ENCODE measurements at places on chromosomes 3 and 15. TPM values are rescaled to one million over a fixed set of nuclear protein-coding genes. Genes with fewer than 3 reads are reported as not detected.

DNA sequence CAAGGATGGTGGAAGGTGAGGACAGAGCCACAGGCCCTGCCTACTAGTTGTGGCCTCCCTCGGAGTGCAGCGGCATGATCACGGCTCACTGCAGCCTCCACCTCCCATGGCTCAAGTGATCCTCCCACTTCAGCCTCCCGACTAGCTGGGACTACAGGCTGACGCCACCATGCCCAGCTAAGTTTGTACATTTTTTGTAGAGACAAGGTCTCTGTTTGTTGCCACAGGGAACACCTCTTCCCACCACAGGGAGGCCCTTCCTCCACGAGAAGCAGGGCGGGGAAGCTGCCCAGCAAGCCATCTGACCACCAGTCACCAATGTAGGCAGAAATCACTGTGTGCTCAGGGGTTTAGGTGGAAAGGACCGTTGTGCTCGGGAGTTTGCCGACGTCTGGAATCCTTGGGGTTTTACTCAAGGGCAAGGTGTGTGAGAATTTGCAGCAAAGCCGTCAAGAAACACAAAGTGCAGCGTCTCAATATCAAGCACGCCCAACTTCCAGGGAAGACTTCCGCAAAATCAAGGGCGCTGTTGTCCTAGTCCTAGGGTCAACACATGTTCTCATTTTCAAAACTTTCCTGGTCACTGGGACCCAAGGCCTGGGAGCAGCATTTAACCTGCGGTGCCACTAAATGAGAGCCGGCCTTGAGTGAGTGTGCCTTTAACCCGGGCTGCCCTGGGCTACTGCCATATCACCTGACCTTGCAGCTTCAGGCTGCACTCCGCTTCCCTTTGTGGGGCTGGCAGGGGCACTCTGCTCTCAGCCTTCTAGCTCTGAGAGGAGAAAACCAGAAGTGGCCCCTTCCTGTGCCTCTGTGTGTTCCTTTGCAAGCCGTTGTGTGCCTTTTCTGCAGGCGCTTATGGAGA, 65.7 kb downstream of the SLC12A8 start:
- H3K4me3 ChIP-seq: no peak overlapping the region
- peaks cover 13% of the 10 kb centered on the region for H3K4me1 ChIP-seq
- DNase-seq: no peak
- no peaks in the 10 kb centered on the region for H3K27me3 ChIP-seq

DNA sequence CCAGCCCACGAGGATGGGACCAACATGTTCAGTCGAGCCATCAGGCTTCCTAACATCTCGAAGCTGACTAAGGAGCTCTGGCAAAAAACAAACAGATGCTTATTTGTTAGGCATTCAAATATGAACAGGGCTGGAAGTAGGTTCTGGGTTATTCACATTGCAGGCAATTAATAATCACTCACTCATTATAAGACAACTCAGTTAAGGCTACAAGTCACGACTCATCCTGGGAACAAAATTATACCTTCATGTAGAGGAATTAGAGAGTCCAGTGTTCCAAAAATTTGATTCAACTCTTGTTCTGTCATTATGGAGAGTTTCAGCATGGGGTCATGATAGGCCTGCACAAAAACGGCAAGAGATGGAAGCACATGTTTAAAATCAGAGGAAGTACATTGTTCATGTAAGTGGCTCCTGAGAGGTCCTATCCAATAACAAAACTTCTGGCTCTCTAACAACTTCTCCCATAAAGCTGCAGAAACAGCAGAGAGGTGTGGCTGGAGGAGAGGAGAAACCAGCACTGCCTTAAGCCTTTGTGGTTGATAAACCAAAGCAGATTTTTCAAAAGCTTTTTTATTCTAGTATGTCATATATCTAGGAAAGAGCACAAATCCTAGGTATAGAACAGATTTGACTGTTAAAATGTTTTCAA, 50.6 kb downstream of the ARHGEF3 start:
- no peaks in the 10 kb centered on the region for H3K27me3 ChIP-seq
- peaks cover 26% of the 10 kb centered on the region for H3K4me1 ChIP-seq
- no peak for DNase-seq
- H3K4me3 ChIP-seq: no peak overlapping the region
- peak overlapping the region; percentile 97 for H3K27ac ChIP-seq

DNA sequence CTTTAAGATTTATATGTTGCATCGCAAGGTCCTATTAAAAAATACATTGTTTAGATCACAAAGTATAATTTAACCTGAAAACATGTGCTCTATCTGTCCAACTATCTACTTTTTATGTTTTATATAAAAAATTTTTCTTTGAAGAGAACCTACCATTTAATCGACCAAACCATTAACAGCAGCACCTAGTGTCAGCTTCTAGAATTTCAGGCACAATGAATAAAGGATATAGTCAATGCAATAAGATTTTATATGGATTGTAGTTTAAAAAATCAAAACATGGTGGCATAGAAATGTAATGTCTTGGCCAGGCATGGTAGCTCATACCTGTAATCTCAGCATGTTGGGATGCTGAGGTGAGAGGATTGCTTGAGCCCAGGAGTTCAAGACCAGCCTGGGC, 313.7 kb downstream of the GAP43 start:
- H3K27me3 ChIP-seq: peaks cover 7% of the 10 kb centered on the region
- no peak for DNase-seq
- H3K36me3 ChIP-seq: no peaks in the 10 kb centered on the region
- H3K27ac ChIP-seq: no peak overlapping the region
- H3K4me3 ChIP-seq: no peak overlapping the region

DNA sequence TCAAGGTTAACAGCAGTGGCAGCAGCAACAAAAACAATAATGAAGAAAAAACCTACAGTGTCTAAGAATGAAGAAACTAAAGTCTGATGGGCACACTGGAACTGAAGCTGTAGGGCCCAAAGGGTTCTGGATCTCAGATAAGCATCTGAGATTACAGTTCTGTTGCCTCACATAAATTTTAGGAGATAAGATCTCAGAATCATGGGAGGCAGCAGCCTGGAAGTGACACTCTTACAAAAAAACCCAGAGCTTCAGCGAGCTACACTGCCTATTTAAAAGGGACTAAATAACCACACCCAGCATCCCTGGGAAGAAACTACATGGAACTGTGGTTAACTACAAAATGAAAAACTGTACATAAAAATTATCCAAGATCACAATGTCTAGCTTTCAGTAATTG, 61.2 kb downstream of the PLD1 start:
- no peak overlapping the region for H3K4me3 ChIP-seq
- no peak for DNase-seq

- H3K4me3 ChIP-seq: no peak overlapping the region
- peaks cover 15% of the 10 kb centered on the region for H3K4me1 ChIP-seq
- H3K36me3 ChIP-seq: no peaks in the 10 kb centered on the region
- H3K27ac ChIP-seq: no peak overlapping the region
- no peak for DNase-seq
- peaks cover 5% of the 10 kb centered on the region for H3K27me3 ChIP-seq
Observed at GRCh38 chr15:98728082-98728810, 79.9 kb downstream of the IGF1R start.

DNA sequence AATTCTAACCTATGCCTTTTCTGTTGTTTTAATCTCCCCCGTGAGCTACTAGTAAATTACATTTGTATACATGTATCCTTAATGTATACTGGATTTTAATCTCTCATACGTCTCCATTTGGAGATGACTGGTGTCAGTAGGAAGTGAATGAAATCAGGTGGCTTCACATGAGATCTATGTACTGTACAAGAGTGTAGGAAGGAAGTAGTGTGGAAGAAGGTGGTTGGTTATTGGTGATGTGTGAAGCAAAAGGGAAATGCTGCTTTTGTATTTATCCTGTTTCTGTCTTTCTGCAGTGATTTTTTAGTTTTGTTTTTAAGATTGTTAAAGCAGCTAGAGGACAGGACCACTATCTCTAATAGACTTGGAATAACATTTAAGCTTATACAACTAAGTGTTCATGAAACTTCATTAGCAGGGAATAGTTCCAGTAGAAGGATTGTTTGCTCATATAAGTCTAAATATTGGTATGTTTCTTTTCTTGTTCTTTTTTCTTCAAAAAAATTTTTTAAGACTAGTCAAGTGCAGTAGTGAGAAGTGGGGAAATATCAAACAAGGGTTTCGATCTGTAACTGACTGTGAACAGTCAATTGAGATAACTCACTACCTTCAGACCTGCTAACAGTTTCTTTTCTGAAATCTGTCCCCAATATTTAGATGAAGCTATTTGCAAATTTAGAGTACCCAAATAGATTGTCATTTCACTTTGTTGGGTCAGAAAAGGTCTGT, 15.3 kb downstream of the SNX1 start:
- H3K4me3 ChIP-seq: peak overlapping the region; percentile 68
- no peaks in the 10 kb centered on the region for H3K27me3 ChIP-seq
- no peak for DNase-seq
- H3K27ac ChIP-seq: peak overlapping the region; percentile 69

GRCh38 chr3:16728770-16729745, 123.8 kb upstream of the DAZL start:
- DNase-seq: no peak
- no peaks in the 10 kb centered on the region for H3K4me1 ChIP-seq
- H3K27ac ChIP-seq: no peak overlapping the region
- H3K27me3 ChIP-seq: no peaks in the 10 kb centered on the region

- no peak overlapping the region for H3K4me3 ChIP-seq
- DNase-seq: no peak
- H3K27ac ChIP-seq: no peak overlapping the region
- H3K36me3 ChIP-seq: peaks cover 3% of the 10 kb centered on the region
- peaks cover 18% of the 10 kb centered on the region for H3K27me3 ChIP-seq
Observed at GRCh38 chr3:110562621-110563020, 509.0 kb upstream of the NECTIN3 start.

- peaks cover 10% of the 10 kb centered on the region for H3K36me3 ChIP-seq
- H3K27ac ChIP-seq: no peak overlapping the region
- H3K4me3 ChIP-seq: no peak overlapping the region
- H3K4me1 ChIP-seq: peaks cover 5% of the 10 kb centered on the region
- H3K27me3 ChIP-seq: no peaks in the 10 kb centered on the region
Observed at GRCh38 chr3:100740207-100740606, 30.9 kb downstream of the TFG start.

GRCh38 chr3:194861375-194861774, 175.7 kb downstream of the FAM43A start:
- H3K27ac ChIP-seq: no peak overlapping the region
- H3K36me3 ChIP-seq: peaks cover 3% of the 10 kb centered on the region
- no peaks in the 10 kb centered on the region for H3K4me1 ChIP-seq
- H3K27me3 ChIP-seq: peaks cover 42% of the 10 kb centered on the region
- DNase-seq: no peak

DNA sequence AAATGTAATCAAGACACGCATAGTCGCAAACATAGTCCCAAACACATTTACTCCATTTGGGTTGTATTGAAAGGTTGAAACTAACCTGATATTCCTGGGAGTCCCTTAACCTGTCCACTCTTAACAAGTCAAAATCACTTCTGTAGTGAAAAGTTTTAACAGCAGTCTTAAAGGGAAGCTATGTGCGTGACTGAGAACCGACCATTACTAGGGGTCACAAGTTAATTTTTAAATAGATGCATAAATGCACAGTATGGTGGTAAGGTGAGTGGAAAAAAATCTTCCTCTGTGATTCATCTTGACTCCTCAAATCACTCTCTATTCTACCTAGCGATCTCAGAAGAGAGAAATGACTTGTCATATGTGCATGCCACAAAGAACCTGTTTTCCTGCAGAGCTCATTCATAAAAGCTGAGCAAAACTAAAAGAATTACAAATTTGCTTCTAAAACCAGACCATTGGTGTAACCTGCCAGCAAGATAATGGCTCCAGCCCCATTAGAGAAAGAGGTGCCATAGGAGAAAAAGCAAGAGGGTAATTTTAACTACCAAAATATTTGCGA, 4.8 kb downstream of the GPR15 start:
- H3K36me3 ChIP-seq: no peaks in the 10 kb centered on the region
- DNase-seq: no peak
- peak overlapping the region; percentile 75 for H3K4me3 ChIP-seq
- H3K27me3 ChIP-seq: no peaks in the 10 kb centered on the region
- H3K4me1 ChIP-seq: peaks cover 11% of the 10 kb centered on the region

- no peak overlapping the region for H3K4me3 ChIP-seq
- peaks cover 7% of the 10 kb centered on the region for H3K4me1 ChIP-seq
- no peak for DNase-seq
- peaks cover 3% of the 10 kb centered on the region for H3K36me3 ChIP-seq
- no peak overlapping the region for H3K27ac ChIP-seq
Observed at GRCh38 chr15:78418686-78419085, 19.3 kb upstream of the IREB2 start.

GRCh38 chr3:71281280-71281679, 302.2 kb downstream of the FOXP1 start:
- DNase-seq: no peak
- no peaks in the 10 kb centered on the region for H3K36me3 ChIP-seq
- no peak overlapping the region for H3K4me3 ChIP-seq
- H3K27ac ChIP-seq: no peak overlapping the region

- no peaks in the 10 kb centered on the region for H3K27me3 ChIP-seq
- H3K27ac ChIP-seq: peak overlapping the region; percentile 93
- no peak overlapping the region for H3K4me3 ChIP-seq
- peaks cover 16% of the 10 kb centered on the region for H3K4me1 ChIP-seq
Observed at GRCh38 chr3:9450991-9451390, 53.6 kb downstream of the SETD5 start.

DNA sequence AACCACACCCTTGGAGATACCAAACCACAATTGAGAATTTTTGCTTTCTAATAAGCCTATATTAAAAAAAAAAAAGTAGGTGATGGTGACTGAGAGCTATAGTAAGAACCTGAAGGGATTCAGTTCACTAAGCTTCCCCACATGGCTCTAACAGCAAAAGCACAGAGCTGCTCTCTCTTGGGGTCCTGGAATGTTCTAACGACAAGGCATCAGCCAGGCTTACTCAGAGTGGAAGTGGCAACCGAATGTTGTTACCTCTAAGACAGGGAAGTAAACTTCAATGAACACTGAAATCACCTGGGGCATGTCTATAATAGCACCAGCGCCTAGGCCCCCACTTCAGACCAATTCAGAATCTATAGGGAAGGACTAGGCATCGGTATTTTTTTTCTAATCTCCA, 397.7 kb downstream of the MAGI1 start:
- H3K4me1 ChIP-seq: no peaks in the 10 kb centered on the region
- no peak overlapping the region for H3K27ac ChIP-seq
- no peaks in the 10 kb centered on the region for H3K27me3 ChIP-seq
- H3K36me3 ChIP-seq: no peaks in the 10 kb centered on the region

DNA sequence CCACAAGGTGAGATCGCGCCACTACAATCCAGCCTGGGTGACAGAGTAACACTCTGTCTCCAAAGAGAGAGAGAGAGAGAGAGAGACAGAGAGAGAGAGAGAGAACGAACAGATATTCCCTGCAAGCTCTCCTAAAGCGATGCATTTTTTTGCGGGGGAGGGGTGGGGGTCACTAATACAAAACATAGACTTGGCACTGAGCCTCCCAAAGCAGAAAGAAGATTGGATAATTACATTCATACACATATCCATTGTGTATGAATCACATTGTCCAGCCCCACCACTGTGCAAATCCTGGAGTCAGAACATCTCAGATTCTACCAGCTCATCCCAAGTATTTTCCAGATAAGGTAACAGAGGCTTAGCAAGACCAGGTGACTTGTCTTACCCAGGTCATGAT, 459.9 kb downstream of the MAGI1 start:
- no peaks in the 10 kb centered on the region for H3K27me3 ChIP-seq
- DNase-seq: no peak
- no peaks in the 10 kb centered on the region for H3K4me1 ChIP-seq
- H3K36me3 ChIP-seq: no peaks in the 10 kb centered on the region
- H3K27ac ChIP-seq: no peak overlapping the region
- no peak overlapping the region for H3K4me3 ChIP-seq

The ROPN1B gene
- not detected for total RNA-seq

The SPG11 gene
- total RNA-seq: 76.4 TPM

The CLDN16 gene
- not detected for total RNA-seq

The GOLGA8M gene
- total RNA-seq: 1.0 TPM

The GPR15 gene
- total RNA-seq: 181 TPM

The GOLGA6L4 gene
- 2.9 TPM for total RNA-seq

The NEDD4 gene
- total RNA-seq: 11.1 TPM

The ZDHHC23 gene
- total RNA-seq: 8.3 TPM

The ATP1B3 gene
- 70.4 TPM for total RNA-seq

The CPN2 gene
- not detected for total RNA-seq

The CIAO2A gene
- total RNA-seq: 21.5 TPM
